ENCODE measurements at places on chromosomes 4 and X. TPM values are rescaled to one million over a fixed set of nuclear protein-coding genes. Genes with fewer than 3 reads are reported as not detected.

MID1 gene
- 38.8 TPM for total RNA-seq

FGF2 gene
- 8.1 TPM for total RNA-seq

DGKQ gene
- total RNA-seq, result 9.7 TPM

HEPH gene
- 4.7 TPM for total RNA-seq

ARAP2 gene
- 101 TPM for total RNA-seq

RTL3 gene
- not detected for total RNA-seq

PAK3 gene
- total RNA-seq, result 105 TPM

GRID2 gene
- 42.9 TPM for total RNA-seq

CXorf51B gene
- total RNA-seq, result not detected

PAGE4 gene
- not detected for total RNA-seq

STK26 gene
- total RNA-seq, result 1.3 TPM
